ENCODE measurements at places on chromosomes 11 and 22. TPM values are rescaled to one million over a fixed set of nuclear protein-coding genes. Genes with fewer than 3 reads are reported as not detected.

GRCh38 chr11:74203966-74204365, 32.9 kb downstream of the PPME1 start:
- DNase-seq: no peak

- no peak for DNase-seq
Measured at GRCh38 chr11:86951706-86952105, 3.5 kb downstream of the FZD4 start.

- DNase-seq: no peak
Measured at GRCh38 chr11:120532082-120532831, 20.7 kb downstream of the GRIK4 start.

DNA sequence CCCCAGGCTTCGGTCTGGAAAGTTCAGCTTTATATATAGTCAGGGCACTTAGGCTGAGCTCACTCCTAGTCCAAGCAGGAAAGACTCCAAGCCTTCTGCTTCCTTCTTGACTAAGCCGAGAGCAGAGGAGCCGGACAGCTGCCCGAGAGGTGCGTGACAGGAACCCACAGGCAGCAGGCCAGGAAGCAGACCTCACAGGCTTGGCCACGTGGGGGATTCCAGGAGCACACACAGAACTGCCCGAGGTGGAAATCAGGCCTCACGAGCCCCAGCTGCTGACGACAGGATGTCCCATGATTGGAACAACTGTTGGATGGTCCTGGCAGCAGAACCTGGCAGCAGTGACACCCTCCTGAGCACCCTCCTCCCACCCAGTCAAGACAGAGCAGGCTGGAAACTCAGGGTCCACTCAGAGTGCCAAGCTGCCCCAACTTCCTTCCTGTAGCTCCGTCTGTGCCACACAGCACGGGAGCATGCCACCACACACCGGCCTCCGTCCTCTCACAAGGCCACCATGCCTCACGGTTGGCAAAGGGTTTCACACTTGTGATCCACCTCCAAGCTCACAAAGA, 5.4 kb downstream of the PLA2G6 start:
- DNase-seq: peak; percentile 52

GRCh38 chr11:131817687-131818188, 447.3 kb downstream of the NTM start:
- no peak for DNase-seq

GRCh38 chr11:36388071-36388470, 92.0 kb downstream of the PRR5L start:
- no peak for DNase-seq

- DNase-seq: no peak
Measured at GRCh38 chr11:130831976-130832375, 84.3 kb downstream of the SNX19 start.

DNA sequence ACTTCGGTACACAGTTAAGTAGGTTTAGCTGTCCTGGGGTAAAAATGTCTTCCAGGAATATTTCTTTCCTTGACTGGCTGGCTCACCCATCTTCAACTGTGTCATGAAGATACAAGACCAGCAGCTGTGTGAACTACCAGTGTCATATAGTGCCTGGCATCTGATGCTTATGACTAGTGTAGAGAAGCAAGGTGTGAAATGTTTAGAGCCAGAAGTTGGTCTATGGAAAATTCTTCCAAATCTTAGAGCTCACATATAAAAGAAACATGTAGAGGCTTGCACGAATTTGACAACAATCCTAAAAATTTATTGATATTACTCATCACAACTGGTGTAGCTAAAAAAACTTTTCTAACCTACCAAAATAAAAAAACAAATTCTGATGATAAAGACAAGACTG, 54.4 kb downstream of the ARL14EP start:
- DNase-seq: no peak

GRCh38 chr11:46112961-46113607, 8.2 kb downstream of the PHF21A start:
- no peak for DNase-seq

- DNase-seq: peak; percentile 78
Measured at GRCh38 chr22:19717691-19718455, 3.6 kb downstream of the SEPTIN5 start.

GRCh38 chr22:38213990-38214301, 12.2 kb downstream of the MAFF start:
- DNase-seq: no peak

DNA sequence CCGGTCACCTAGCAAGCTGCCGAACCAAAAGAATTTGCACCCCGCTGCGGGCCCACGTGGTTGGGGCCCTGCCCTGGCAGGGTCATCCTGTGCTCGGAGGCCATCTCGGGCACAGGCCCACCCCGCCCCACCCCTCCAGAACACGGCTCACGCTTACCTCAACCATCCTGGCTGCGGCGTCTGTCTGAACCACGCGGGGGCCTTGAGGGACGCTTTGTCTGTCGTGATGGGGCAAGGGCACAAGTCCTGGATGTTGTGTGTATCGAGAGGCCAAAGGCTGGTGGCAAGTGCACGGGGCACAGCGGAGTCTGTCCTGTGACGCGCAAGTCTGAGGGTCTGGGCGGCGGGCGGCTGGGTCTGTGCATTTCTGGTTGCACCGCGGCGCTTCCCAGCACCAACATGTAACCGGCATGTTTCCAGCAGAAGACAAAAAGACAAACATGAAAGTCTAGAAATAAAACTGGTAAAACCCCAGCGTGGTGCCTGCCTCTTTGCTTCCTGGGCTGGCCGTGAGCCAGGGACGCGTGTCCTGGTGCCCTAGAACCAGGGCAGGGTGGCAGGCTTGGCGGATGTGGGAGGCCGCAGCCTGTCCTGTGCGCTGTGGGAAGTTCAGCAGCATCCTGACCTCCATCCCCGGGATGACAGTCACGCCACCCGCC, 13.2 kb downstream of the CCND1 start:
- no peak for DNase-seq

GRCh38 chr11:123286761-123287160, 91.7 kb upstream of the CLMP start:
- DNase-seq: no peak

DNA sequence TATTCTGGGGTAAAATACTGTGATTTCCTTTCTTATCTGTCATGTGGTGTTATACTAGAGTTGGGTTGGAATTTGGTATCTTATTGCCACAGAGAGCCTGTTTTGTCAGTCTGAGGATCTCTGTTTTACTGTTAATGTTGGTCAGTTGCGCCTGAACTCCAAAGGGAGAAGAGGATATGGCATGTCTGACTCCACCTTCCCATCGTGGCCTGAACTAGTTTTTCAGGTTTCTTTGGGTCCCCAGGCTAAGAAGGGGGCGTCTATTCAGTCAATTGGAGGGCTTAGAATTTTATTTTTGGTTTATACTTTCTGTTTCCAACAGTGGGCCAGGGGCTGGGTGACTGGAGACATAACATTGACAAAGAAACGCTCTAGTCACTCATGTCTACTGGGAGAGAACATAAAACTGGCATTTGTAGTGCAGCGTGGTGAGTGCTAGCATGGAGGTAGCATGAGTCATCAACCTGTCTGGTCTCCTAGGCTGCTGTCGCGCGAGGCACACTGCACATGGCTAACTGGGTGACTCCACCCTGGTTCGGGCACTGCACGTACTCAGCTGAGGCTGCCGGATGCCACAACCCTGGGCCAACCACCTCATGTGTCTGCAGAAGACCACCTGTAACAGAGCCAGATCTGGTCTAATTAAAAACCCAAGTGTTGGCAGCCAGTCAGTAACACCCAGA, 120.1 kb upstream of the OR9Q1 start:
- DNase-seq: no peak

- DNase-seq: peak; percentile 84
Measured at GRCh38 chr22:42202669-42203068, 67.8 kb downstream of the TCF20 start.

DNA sequence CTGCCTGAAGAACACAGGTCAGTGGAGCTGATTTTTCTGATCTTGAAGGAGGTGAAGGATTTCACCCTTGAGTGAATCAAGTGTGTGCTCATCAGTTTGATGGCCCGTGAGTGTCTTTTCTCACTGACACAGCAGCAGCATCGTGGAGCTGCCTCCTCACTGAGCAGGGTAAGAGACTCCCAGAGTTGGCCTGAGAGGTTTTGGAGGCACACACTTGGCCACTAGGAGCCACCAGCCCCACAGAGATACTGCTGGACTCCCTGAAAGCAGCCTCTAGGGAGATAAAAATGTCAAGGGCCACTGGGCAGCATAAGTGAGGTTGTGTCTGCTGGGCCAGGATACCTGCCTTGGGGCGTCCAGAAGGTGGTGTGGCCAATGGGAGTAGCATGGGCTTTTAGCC, 245.4 kb downstream of the GRIK4 start:
- DNase-seq: no peak

DNA sequence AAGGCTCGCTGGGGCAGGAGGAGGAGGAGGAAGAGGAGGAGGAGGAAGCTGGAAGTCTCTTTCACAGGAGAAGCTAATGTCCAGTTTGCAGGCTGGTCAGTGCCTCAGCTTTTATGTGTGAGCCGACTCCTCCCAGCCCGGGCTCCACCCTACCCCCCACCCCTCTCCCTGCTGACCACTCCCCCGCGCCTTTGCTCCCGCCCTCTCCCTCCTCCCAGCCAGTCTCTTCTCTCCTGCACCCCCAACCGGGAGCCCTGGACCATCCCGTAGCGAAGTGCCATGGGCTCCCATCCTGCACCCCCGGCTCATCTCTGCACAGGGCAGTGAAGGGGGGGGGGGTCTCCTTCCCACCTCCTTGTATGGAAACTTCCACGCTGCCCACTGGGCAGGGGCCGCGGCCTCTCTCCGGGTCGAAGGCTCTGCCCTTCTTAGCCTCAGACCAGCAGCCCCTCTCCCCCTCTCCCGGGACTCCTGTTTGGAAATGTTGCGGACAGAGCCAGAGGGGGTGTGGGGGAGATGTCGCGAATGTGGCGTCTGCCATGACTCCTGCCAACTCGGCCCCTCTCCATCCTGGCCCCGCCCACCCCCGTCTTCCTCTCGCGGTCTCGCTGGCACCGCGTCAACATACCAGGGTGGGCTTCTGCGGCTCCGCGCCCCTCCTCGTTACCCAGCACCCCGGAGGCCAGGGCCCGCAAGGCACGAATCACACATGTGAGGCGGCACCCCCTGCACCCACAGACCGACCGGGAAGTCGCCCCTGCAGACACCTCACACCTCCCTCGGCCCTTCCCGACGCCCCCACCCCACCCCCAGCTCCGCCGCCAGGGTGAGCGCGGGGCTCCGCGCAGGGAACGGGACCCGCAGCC, 1.8 kb downstream of the IGF2 start:
- no peak for DNase-seq

DNA sequence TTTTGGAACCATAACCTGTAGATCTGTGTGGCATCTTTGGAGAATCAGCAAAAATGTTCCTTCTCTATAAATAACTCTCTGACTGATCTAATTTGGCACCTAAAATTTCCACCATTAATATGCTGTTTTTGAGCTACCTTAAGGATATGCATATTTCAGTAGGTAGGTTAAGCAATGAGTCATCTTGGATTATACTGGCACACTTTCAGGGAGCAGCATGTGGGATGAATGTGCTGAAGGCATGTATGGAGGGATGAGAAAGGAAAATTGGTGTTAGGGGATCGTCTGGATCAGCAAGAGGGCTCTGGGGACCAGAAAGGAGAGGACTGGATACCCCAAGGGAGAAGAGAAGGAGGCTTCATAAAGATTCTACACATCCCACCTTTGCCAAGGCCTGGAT, 44.6 kb upstream of the ELF5 start:
- DNase-seq: no peak

GRCh38 chr11:20388096-20389055, 860 bp downstream of the PRMT3 start:
- no peak for DNase-seq

DNA sequence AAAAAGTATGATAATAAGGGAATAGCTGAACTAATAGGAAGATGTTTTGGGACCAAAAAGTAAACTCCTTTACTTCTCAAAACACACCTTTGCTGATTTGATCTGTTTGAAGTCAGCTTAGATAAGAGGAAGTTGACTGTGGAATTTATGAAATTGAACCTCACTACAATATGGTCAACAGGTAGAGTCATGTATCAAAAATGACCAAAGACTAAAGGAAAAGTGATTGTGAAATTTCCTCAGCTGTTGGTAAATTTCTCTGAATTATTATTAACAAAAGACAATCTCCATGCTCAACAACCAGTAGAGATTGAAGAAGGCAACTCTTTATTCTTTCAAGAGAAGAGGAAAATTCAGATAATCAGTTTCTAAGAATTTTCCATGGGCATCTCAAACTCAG, 826.5 kb downstream of the KCNA4 start:
- DNase-seq: no peak

GRCh38 chr11:76501526-76502202, 56.8 kb downstream of the EMSY start:
- DNase-seq: no peak

- DNase-seq: no peak
Measured at GRCh38 chr22:24985826-24986214, 33.3 kb downstream of the KIAA1671 start.

DNA sequence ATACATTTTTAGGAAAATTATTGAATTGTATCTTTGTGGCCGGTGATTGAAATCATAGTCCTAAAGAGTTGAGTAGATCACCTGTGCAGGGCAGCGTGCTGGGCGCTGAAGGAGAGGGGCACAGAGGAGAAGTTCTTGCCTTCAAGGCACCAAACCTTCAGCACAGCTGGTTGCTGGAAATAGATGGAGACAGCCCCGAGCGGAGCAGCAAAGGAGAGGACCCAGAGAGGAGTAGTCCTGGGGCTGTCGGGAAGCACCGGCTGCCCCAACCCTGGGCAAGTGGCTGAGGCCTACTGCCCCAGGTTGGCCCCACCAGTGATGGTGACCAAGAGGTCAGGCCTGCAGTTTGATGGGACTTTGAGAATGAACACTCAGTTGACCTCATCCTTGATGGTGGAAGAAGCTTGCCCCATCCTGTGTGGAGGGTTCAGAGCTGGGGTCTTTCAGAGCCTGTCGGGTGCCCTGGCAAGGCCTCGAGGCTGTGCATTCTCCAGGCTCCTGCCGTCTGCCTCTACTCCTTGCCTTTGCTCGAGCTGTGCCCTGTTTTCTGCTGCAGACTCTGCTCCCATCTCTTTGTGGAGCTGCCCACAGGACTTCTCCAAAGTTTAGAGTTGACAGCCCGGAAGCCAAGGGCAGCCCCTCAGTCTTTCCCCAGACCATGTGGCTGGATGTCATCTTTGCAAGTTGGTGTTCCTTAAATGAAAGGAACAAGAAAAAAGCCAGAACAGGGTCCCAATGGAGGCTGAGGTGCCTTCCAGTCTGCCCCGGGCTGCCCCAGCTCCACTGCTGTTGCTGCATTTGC, 285.1 kb downstream of the TBC1D22A start:
- DNase-seq: no peak

Gene SYT8
- not detected for total RNA-seq

Gene VPREB1
- not detected for total RNA-seq

Gene TUBA8
- 1.7 TPM for total RNA-seq

Gene CD3G
- total RNA-seq: 192 TPM

Gene NXPE1
- not detected for total RNA-seq

Gene OR52H1
- not detected for total RNA-seq

Gene NCAM1
- 4.1 TPM for total RNA-seq

Gene CNTF
- 3.5 TPM for total RNA-seq
